ENCODE measurements at places on chromosomes 16 and 17.

DNA sequence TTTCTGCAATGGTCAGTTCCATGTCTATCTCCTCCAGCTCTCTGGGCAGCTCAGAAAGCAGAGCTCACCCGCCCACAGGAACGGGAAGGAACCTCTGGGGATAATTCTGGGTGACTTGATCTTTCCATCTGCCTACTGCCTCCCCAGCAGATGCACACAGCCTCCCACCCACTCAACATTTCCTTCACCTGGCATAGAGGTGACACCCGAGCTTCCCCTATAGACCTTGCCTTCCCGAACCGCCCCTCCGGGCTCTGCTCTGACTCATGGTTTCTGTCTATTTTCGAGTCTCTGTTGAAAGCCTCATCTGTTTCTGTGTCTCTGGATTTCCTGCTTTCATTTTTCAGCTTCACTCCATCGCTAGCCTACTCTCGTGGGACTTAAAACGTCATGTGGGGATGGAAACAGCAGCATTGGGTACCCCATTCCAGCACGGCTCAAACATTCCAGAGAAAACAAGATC, 11.4 kb downstream of the GGA3 start:
- DNase-seq, result no peak

DNA sequence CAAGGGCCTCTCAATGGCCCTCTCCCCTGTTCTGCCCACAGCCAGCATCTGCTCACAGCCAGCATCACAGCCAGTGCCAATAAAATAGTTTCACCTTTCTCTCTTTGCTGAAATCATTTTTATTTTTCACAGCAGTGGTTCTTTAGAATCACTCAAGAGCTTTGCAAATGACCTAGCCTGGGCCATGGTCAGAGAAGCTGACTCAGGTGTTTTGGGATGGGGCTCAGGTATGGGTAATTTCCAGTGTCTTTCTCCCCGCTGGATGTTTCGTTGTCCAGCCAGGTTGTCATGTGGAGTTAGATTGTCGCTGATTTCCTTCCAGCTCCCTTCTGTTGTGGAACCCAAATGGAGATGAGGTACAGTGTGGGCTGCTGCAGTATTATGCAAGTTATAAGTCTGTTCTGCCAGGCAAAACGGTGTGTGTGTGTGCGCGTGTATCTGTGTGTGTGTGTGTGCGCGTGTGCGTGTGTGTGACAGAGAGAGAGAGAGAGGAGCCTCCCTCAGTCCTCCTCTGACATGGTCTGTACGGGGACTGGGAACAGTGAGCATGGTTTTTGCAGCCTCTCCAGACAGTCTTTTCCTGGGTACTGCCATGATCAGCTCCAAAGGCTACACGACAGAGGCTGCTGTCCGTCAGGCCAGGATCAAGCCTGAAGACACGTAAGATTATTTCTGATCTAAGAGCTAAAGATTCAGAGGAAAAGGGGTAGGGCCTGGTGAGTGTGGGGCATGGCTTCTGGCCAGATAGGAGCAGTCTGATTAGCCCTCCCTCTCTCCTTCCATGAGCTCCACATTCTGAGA, 1.4 kb upstream of the PMP22 start:
- DNase-seq, result no peak

- no peak for DNase-seq
Measured at GRCh38 chr17:75151930-75152329, 2.4 kb downstream of the JPT1 start.

DNA sequence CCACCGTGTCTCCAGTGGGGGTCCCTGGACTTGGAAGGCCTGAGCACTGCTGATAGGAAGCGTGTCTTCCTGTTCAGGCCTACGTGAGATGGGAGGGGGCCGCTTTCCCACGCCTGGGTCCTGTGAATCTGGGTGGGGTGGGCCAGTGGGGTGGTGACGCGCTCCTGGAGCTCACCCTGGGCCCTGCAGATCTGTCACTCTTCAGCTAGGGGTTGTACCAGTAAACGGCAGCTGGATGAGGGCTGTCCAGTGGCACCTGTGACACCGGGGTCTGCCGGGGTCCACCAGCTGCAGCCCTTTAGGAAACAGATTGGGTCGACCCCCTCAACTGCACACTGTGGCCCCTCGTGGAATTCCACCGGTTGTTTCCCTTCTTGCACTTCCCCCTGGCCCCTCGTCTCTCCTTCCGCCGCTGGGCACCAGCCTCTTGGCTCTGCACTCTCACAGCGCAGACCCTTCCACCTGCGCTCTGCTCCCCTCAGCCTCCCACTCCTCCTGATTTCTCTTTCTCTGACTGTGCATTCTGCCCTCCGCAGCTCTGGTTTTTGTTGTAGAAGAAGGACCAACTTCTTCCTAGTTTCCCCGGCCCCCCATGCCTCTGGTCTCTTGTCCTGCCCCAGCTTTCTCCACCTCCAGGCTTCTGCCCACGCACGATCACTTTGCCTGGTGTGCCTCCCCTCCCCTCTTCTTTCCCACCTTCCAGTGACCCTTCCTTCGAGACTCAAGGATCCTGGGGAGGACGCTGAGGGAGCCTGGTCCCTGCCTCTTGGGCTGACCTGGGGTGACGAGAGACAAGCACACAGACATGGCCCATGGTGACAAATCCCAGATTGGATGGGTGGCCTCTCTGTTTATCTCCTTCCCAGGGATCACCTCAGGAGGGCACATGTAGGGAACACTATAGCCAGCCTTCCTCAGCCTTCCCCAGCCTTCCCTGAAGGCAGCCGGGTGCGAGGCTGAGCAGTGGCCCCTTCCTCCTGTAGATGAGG, 4.8 kb downstream of the MRC2 start:
- no peak for DNase-seq

GRCh38 chr17:18004345-18004744, 31.7 kb downstream of the DRC3 start:
- DNase-seq, result no peak

GRCh38 chr17:13594762-13595598, 6.7 kb downstream of the HS3ST3A1 start:
- DNase-seq, result no peak

DNA sequence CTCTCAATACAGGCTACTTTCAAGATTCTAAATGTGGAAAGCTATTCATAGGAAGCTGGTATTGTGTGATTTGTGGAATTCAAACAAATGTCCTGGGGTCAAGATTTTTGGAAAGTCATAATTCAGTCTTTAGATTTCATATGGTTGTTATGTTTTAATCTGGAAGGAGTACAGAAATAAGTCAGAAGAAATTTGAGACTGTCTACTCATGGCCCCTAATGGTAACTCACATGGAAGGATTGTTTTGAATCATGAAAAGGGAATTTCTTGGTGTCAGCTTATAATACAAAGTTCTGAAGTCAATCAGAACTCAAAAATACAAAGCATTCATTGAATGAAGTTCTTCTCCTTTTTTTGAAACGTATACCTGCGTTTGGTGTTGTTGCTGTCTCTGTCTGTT, 3.1 kb downstream of the KCNJ2 start:
- DNase-seq, result no peak

GRCh38 chr17:50634224-50634914, at the start of gene ABCC3:
Gene ABCC3, plus strand, starts transcription at chr17:50634881. Its CDS starts 56 bp downstream, at chr17:50634937.
- DNase-seq, result no peak

DNA sequence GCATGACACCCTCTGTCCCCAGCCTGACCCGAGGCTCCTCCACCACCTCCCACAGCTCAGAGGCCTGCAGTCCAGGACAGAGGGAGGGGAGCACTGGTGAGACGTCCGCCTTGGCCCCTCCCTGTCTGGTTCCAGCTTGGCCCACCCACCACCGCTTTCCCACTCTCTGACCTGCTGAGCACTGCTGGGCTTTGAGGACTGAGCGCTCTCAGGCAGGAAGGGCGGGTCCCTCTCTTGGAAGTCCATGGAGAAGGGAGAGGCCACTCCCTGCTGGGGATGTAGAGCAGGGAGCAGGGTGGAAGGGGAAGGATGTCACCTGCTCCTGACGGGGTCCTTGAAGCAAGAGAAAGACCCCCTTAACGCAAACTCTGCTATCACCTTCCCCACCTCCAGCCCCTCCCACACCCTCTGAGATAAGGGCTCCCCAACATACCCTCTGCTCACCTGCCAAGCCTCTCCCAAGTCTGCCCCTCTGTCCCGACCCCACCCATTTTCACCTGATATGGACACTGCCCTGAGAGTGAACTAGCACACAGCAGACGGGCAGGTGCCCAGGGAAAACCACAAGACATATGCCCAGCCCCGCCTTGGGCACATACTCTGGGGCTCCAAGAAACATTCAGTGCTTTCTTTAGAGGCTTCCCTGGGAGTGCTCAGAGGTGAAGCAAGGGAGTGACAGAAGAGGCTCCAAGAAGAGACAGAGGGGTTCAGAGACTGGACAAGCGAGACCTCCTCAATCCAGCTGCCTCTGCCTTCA, 1.4 kb downstream of the OSBPL7 start:
- DNase-seq, result no peak

- DNase-seq, result no peak
Measured at GRCh38 chr16:46746821-46747776, 1.0 kb downstream of the MYLK3 start.

DNA sequence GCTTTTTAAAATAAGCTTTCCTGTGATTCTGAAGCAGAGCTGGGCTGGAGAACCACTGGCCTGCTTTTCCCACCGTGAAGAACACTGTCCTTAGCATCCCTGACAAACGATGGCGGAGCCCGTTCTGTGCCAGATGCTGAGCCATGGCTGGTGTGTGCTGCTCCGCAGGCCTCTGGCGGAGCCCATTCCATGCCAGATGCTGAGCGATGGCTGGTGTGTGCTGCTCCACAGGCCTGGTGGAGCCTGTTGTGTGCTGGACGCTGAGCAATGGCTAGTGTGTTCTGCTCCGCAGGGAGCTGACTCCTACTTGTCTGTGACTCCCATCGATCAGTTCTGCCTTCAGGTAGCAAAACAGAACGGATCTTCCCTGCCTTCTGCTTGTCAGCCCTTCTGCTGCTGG, 4.3 kb downstream of the ENDOV start:
- no peak for DNase-seq

DNA sequence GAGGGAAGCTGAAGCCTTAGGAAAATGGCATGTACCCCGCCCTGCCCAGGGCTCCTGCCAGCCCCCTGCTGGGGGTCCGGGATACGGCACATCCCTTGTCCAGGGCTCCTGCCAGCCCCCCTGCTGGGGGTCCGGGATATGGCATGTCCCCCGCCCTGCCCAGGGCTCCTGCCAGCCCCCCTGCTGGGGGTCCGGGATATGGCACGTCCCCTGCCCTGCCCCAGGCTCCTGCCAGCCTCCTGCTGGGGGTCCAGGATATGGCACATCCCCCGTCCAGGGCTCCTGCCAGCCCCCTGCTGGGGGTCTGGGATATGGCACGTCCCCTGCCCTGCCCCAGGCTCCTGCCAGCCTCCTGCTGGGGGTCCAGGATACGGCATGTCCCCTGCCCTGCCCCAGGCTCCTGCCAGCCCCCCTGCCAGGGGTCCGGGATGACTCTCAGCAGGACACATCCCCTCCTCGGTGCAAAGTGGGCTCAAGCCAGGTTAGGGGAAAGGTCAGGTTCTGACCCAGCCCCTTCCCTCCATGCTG, 43.2 kb downstream of the RPH3AL start:
- no peak for DNase-seq

DNA sequence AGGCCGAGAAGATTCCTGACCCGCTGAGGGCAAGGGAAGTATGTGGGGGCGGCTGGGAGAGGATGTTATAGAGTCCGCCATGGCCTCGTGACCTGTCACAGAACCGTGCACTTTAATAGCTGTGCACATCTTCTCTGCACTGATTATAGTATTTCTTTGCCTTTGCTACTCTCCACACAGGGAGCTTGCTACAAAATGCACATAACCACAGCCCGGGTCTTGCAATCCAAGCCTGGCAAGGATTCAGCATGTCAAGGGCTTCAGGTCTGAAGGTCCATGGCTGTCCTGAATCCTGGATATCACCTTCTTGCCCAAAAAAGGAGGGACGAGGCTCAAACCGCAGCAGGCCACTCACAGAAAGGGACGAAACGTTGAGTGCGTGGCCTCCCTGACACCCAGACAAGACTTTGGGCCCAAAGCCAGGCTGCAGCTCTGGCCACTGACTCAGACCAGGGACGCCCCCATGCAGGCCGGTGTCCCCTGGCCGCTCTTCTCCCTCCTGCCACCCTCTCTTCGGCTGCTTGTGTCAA, 43.7 kb downstream of the USP22 start:
- DNase-seq, result no peak

DNA sequence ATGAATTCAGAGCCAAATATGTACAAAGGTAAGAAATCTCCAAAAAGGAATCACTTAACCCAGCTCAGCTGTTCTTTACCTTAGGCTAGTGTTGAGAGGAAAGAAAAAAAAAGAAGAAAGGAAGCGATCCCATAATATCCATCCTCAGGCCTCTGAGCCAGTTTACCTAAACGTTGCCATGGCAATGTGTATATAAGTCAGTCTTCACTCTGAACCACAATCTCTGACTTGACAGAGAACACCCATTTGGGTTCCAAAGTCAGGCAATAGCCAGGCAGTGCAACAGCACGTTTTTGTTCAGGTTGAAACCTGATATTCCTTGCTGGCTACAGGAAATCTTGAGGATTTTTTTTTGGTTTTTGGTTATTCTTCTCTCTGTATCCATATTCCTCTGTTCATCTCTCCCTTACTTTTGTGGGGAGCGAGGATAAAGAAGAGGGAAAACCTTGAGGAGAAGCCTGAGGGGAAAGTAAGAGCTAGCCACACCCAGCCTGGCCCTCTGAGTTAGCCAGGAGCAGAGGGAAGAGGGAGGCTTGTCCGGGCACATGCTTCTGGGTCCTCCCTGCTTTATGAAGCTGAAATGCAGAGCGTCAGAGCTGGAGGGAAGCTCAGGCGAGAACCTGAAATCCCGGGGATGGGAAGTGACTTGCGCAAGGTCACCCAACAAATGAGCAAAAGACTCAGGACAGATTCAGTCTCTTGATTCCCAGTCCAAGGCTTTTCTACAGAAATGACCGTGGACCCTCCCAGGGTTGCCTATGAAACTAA, 152.7 kb downstream of the SOX9 start:
- no peak for DNase-seq

GRCh38 chr16:85858984-85859817, 39.8 kb upstream of the IRF8 start:
- DNase-seq, result no peak

GRCh38 chr16:22358000-22358399, 16.4 kb downstream of the CDR2 start:
- no peak for DNase-seq

DNA sequence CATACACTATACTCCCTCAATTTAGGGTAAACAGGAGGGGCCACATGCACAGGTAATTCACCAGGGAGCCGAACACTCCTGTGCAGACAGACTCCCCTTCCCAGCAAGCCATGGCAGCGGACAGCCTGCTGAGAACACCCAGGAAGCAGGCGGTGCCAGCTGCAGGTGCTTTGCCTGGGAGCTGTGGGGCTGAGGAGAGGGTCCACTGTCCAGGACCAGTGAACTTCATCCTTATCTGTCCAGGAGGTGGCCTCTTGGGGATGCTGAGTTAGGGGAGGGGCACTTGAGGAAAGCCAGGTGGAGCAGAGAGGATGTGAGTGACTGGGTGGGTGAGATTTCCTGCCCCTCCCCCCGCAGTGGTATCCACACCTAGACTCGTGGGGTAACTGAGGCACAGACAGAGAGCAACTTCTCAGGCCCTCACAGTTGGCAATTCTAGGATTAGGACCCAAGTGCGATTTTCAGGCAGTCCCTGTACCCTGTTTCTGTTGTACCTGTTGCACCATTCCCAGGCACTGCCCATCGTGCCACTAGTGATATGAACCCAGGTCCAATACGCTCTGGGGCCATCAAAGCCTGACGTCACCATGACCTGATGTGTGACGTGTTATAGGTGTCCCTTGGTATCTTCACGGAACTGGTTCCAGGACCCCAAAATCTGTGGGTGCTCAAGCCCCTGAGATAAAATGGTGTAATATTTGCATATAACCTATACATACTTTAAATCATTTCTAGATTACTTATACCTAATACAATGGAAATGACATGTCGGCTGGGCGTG, 1.2 kb downstream of the GRN start:
- DNase-seq, result no peak

Measured in substantia nigra (tissue), 51 donors.